Suppressor macrophage (primary cell): ENCODE measurements at places on chromosomes 6 and 20.

DNA sequence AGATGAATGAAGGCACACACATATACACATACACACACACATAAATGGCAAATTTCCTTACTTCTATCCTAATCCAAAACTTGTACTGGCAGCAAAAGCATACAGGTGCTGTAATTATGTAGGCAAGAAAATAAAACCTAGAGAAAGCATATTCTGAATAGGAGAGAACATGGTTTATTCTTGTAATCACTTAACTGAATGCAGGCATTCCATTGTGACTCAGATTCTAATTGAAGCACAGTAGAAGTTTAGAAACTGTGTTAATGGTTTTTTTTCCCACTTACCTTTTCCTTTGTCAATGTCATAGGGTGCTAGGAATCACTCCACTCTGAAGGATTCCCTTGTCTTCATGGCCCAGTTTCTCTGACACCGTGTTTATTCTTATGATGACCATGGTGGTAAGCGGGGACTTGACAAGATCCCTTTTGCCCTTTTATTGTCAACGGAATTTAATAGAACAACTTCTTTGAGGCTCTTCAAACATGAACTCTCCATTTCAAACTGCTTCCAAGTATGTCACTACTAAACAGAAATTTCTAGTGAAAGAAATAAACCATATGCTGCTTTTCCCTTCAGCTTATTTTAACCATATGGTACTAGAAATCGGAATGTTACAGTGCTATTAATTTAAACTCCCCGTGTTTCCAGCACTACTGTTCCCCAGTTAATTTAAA lies 164.2 kb downstream of the OGFRL1 start:
- DNase-seq = no peak

DNA sequence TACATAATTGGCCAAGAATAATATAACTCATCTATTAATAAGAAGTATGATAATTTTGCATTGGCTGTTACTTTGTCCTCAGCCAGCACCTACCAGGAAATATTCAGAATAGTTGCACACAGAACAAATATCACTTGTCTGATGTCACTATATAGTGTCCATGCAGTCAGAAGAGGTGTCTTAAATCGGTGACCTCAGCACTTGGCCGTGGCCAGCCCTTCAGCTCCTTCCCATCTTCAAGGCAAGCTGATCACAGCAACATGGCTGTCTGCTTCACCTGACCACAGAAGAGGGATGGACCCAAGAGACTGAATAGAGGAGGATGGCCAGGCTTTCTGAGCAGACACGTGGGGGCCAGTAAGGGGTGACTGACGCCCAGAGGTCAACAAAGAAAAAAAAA lies 22.2 kb downstream of the PDE10A start:
- no peak for DNase-seq

- no peak for DNase-seq
Measured at GRCh38 chr6:161261325-161261724, 12.5 kb downstream of the AGPAT4 start.

DNA sequence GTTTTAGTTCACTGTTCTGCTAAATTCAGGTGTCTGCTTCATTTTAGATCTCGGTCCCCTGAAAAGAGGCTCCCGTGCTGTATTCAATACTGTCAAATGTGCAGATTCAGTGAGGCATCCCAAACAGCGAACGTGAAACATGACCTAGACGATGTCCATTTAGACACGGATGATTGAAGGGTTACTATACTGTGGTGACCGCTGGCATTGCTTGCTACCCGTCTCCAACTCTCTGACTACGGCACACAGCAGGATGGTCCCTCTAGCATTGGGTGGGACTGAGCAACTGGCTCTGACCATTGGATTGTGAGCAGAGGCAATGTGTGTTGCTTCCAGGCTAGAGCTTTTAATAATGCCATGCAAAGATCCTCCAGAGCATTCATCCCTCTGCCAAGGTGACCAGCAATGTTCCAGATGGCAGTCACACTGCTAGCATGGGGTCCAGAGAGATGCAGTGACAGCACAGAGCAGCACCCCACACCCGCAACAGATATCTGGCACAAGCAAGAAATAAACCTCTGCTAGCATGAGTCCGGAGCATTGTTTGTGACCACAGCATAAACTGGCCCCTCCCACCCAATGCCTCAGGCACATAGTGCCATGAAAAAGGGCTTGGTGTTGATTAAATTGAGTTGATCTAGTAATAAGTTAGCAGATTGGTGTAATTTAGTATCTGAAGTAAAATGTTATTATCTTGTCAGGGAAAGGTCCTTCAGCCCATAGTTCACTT lies 9.0 kb downstream of the METTL24 start:
- DNase-seq = no peak

GRCh38 chr20:55067158-55067825 lies 591.9 kb downstream of the DOK5 start:
- DNase-seq = no peak

- no peak for DNase-seq
Measured at GRCh38 chr6:78505178-78505577, 362.2 kb upstream of the IRAK1BP1 start.

GRCh38 chr20:12573442-12573841 lies 435.3 kb upstream of the SPTLC3 start:
- no peak for DNase-seq

- no peak for DNase-seq
Measured at GRCh38 chr6:157219201-157220200, 103.8 kb downstream of the TMEM242 start.

DNA sequence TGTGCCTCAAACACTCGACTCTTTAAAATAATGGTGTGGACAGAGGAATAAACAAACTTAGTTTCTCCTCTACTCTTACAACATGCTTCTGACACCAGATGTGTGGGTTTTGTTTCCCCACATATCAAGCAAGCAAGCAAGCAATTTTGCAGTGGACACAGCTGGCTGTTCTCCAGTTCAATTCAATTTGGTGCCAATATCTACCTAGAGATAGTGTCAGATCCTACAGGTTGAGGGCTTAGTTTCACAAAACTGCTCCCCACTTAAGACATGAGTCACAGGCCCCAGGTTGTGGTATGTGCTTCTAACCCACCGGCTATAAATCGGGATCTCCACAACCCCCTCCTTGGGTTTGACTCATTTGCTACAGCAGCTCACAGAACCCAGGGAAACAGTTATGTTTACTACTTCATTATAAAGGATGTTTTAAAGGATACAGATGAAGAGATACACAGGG lies 131.4 kb upstream of the TRAF3IP2 start:
- no peak for DNase-seq

GRCh38 chr20:9626357-9626756 lies 112.0 kb downstream of the LAMP5 start:
- no peak for DNase-seq

DNA sequence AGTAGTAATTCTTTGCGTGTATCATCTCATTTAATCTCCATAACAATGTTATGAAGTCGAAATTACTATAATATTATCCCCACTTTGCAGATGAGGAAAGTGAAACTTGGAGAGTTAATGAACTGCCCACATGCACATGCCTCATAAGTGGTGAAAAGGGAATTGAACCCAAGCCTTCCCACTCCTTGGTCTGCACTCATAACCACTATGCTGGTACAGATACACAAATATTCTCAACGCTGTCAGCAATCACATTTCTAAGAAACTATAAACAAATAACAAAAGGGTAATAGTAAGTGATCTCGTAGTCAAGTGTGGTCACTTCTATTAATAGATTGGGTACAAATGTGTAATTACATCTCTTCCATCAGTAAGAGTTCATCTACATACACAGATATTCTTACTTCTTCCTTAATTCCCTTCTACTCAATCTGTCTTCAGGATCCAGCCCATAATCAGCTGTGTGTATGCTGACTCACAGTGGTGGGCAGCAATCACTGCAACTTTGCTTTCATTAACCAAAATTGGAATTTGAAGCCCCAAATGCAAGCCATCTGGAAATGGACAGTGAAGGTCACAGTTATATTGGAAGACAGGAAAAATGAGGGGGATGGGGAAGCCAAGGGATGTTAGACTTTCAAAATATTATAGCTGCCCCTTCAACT lies 6.6 kb downstream of the PRSS35 start:
- DNase-seq = no peak

DNA sequence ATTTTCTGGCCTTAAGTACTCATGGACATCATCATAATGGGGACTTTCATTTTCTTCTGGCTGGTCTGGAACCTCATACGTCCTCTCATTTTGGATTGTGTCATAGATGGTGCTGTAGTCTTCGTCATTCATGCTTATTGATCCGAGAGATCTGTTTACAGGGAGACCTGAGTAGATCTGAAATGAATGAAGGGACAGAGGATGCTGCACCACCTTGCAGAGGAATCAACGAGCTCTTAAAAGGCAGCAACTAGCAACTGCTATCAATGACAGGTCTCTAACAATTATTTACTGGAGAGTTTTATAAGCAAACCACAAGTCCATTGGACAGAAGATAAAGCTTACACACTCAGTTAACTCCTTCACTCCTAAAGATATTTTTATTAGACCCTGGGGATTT lies 49.7 kb upstream of the ENPP4 start:
- no peak for DNase-seq

- DNase-seq = no peak
Measured at GRCh38 chr20:58921564-58921963, 59.5 kb upstream of the NELFCD start.

DNA sequence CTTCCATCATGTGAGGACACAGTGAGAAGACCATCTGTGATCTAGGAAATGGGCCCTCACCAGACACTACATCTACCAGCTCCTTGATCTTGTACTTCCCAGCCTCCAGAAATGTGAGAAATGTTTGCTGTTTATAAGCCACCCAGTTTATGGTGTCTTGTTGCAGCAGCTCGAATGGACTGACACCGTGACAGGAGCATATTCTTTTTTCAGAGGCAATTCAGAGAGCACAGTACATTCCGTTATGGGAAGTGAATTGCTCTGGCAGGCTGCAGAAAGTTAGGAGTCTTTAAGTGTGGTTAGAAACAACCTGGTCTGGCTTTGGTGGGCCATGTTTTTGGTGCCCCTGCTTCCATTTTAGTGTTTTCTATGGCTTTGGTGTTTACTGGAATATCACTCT lies 75.1 kb downstream of the FIG4 start:
- no peak for DNase-seq

- no peak for DNase-seq
Measured at GRCh38 chr6:164826831-164827468, 482.5 kb downstream of the C6orf118 start.

- no peak for DNase-seq
Measured at GRCh38 chr6:130138909-130139242, 83.9 kb downstream of the SAMD3 start.

- DNase-seq = no peak
Measured at GRCh38 chr20:48457193-48458002, 370.4 kb downstream of the PREX1 start.

DNA sequence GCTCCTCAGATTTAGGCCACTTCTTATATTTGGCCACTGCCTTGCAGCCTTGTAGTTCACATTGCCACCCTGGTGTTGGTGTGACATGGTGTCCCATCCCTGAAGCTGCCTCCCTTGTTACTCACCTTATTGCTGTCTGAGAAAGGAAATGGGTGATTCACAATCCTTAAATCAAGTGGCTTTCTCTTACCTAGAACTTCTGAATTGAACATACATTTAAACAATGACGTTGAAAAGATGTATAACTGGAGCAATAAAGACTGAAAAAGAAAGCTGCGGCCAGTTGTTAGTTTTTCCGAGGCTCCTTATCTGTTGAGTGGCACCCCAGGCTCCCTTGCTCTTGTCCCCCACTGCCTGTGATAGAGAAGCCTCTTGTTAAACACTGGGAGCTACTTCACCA lies 28.8 kb upstream of the GNRH2 start:
- DNase-seq = no peak

DNA sequence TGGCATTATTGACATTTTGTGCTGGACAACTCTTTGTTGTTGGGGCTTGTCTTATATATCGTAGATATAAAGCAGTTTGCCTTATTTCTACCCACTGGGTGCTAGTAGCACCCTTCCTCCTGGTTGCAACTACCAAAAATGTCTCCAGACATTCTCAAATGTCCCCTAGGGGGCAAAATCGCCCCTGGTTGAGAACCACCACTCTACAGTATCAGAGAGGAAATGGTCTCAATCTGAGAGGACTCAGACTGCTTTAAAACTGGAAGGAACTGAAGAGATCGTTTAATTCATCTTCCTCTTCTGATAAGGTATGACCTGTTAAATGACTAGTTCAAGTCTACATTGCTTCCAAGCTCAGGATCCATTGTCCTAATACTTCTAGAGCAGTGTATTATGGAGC lies 14.9 kb downstream of the SH3BGRL2 start:
- DNase-seq = peak; percentile 10

DNA sequence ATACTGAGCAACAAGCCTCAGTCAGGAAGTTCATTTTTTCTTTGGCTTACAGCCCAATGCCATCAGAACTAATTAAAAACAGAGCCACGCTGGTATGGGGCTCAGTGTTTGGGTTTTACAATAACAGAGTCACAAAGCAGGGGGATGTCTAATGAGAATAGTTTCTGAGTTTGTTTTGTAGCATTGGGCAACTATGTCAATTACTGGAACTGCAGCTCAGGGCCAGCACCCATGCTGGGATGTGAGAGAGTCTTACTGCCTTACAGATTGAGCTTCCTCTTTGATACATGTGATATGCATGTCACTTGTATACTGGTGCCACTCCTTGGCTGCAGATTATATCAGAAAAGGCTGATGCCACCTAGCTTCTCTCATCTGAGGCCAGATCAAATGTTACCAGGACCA lies 117.6 kb downstream of the TFAP2B start:
- peak; percentile 55 for DNase-seq

DNA sequence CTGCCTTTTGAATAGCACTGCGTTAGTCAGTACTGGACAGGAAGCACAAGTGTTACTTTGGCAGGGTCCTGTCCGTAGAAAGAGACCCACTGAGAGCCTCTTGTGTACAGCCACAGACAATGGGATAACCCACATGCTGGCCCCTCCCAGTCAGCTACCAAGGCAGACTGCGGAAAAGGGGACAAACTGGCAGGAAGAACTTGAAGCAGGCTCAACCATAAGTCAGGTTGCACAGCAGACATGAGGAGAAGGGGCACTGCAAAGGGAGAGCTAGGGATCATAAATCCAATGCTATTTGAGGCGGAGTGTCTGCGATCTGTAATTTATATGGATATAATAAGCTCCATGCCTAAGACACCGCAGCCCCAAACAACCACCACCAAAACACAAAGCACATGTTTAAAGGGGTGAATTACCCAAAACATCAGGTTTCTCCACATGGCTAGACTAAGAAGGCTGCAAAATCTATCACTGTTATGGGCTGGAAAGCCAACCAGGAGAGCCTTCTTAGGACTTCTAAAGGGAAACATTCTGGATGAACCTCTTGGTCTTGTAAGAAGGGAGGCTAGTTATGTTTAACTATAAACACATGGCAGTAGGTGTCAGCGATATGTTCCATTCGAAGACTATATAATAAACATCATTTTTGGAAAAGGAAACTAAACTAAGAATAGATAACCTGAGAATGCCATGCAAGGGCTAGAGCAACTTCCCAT lies 141.7 kb downstream of the BACH2 start:
- DNase-seq = no peak

DNA sequence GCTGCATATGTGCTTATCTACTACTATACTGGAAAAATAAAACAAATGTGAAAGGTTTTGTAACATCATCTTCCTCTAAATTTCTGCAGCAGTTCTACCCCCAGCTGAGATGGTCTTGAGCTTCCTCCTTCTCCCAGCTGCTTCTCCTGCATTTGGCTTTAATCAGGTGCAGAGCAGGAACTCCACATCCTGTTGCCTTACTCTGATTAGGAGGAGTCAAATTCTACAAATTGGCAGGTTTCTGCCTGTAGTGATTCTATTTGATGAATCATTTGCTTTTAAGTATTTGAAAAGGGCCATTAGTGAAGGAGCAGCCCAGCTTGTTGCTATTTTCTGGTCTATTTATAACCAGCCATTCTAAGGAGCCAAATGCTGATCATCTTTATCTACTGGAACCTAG lies 224.5 kb downstream of the GMDS start:
- DNase-seq = peak; percentile 50

GRCh38 chr20:40811660-40812414 lies 122.8 kb upstream of the MAFB start:
- DNase-seq = no peak
